ENCODE measurements at places on chromosomes 2 and 18.

- DNase-seq: no peak
Observed at GRCh38 chr2:111168528-111169239, 48.0 kb downstream of the BCL2L11 start.

DNA sequence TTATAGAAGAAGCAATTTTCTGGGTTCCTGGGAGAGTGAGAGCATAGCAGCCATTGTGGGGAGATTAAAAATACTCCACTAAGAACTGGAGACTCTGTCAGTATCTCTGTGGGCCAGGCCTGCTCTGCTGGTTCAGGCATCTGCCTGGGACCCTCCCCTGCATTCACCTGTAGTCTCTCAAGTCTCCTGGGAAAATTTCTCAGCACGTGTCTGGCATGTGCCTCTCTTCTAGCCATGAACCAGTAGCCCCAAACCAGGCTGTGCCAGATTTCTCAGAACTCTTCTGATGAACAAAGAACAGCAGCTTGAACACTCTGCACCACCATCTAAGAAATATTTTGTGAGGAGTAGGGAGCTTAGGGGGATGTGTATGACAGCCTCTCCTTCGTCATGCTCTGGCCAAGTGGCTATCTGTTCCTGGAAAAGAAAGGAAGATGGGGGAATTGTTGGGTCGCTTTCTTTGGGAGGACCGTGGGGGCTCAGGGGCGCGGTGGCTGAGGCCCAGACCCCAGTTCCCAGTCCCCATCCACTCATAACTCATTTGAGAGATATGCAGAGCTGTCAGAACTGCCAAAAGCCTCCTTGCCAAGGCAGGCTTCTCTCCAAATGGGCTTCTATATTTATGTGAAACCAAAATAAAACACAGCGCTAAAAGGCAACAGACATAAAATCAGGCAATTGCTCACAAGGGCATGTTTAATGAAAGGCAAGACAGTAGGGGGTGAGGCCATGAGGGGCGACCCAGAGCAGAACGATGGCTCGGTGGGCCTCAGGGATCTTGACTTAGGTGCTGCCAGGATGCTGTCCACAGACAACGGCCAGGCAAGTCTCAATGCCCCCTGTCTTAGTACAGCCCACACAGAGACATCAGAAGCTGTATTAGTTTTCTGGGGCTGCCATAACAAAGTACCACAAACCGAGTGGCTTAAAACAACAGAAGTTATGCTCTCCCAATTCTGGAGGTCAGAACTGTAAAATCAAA lies 114.7 kb upstream of the TNP1 start:
- no peak for DNase-seq

GRCh38 chr2:150522269-150522668 lies 34.8 kb upstream of the RND3 start:
- DNase-seq: no peak

DNA sequence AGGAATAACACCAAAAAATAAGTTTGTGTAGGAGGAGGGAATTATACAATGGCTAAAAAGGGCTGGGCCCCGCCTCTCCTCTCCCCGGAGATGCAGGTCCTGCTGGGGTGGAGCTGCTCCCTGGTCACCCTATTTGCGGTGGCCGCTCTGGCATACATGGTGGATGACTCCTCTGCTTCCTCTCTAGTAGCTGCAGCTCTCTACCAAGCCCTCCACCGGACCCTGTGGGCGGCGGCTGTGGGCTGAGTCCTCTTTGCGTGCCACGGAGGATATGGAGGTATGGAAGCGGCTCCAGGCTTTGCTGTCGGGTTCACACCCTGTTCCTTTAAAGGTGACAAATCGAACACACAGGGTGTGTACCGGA lies 77.1 kb upstream of the SEC11C start:
- no peak for DNase-seq

DNA sequence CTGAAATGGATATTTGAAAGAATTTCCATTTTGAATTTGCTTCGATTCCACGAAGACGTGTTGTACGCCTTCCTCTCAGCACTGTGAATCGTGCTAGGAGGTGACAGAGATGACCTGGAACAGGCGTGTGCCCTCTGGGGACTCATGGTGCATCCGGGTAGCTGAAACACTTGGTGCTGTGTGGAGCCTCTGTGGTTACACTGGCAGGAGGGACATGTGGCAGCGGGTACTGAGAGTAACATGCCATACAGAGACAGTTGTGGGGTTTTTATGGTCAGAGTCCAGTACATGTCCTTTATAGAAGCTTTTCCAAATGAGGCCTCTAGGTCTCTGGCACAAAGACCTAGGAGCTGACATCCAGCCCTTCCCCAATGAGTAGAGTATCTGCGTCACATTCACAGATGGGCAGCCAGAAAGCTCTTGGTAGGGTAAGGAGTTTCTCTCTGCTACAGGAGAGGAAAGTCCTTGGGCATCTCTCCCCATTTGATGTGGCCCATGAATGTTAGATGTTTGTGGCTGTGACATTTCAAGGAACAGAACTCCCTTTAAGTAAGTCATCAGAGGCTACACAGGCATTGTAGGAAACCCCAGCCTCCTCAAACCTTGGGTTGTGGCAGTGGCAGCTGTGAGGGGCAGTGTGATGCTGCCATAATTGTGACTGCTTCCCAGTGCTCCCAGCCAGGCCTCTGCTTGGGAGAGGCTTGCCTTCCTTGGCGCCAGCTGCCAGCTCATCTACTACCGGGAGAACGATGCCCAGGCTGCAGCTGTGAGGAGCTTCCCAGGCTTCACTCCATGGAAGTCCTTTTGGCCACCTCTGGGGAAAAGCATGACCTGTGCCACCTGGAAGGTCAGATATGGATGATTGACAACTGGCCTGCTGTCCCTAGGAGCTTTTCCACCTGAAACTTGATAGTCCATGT lies 80.6 kb downstream of the ACOXL start:
- DNase-seq: no peak

DNA sequence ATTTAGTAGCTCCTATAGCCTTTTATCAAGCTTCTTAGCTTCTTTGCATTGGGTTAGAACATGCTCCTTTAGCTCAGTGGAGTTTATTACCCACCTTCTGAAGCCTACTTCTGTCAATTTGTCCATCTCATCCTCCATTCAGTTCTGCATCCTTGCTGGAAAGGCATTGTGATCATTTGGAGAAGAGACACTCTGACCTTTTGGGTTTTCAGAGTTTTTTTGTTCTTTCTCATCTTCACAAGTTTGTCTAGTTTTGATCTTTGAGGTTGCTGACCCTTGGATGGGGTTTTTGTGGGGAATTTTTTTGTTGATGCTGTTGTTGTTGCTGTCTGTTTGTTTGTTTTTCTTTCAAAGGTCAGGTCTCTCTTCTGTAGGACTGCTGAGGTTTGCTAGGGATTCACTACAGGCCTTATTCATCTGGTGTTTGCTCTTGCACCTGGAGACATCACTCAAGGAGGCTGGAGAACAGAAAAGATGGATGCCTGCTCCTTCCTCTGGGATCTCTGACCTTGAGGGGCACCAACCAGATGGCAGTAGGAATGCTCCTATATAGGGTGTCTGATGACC lies 13.9 kb upstream of the TANK start:
- no peak for DNase-seq

GRCh38 chr2:1495676-1496358 lies 82.6 kb downstream of the TPO start:
- DNase-seq: no peak

DNA sequence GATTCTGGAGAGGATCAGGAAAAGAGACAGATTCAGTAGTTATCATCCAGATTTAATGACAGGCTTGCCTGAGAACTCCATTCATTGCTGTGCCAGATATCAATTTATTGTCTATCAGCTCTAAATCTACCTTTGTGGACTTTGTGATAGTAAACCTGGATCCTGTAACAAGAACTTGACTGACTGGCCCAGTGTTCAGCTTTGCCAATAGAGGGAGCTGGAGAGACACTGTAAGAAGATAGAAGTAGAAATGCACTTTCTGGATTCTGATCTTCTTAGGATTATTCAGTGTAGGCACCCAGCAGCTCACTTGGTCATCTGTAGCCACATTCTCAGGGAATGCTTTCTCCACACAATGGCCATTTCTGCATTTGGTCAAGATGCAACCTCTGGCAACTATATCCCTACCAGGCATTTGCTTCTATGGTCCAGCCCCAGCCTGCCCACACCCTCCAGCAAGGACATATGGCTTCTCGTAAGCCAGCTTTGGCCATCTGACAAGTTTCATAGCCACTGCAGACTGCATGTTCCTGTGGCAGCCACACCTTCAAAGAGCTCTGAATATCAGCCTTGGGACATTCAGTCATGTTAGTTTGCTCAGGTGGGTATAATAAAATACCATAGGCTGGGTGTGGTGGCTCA lies 6.1 kb upstream of the SERPINB8 start:
- DNase-seq: peak; percentile 13

DNA sequence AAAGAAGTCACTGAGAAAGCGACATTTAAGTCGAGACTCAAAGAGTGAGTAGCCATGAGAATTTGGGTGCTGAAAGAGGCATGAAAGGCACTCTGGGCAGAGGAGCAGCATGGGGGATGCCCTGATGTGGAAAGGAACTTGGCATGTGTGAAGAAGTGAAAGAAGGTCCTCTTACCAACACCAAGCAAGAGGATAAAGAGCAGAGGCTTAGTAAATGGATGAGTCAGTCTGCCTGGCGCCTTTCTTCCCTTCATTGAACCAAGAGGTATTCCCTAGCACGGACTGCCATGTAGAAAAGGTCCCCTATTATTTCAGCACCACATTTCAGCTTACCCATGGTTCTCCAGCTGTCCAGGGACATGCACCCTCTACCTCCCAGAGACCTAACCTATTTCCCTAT lies 221.1 kb upstream of the NRP2 start:
- no peak for DNase-seq

- no peak for DNase-seq
Observed at GRCh38 chr2:219514196-219514761, at the start of gene ASIC4. ASIC4 (plus strand) TSS chr2:219514482; CDS start chr2:219514725, 243 bp downstream.

GRCh38 chr2:39778233-39778632 lies 825 bp downstream of the THUMPD2 start:
- DNase-seq: no peak

DNA sequence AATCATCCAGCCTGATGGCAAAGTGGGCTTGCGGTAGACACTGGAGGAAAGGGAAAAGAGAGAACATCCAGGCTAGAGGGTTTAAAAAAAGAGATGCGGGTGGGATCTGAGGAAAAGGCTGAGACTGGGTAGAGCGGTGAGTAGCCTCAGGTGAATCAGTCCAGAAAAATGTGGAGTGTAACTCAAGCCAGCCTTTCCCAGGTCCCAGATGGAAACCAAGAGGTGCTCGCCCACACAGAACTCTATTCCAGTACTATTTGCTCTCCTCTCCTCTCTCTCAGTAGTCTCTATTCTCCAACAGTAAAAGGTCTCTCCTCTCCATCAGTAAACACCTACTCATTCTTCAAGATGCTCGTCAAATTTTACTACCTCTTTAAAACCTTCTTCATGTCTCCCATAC lies 38.3 kb upstream of the NRP2 start:
- DNase-seq: no peak

- no peak for DNase-seq
Observed at GRCh38 chr2:213834331-213834730, 550.1 kb downstream of the SPAG16 start.

- DNase-seq: no peak
Observed at GRCh38 chr2:5945742-5946141, 253.6 kb downstream of the SOX11 start.

DNA sequence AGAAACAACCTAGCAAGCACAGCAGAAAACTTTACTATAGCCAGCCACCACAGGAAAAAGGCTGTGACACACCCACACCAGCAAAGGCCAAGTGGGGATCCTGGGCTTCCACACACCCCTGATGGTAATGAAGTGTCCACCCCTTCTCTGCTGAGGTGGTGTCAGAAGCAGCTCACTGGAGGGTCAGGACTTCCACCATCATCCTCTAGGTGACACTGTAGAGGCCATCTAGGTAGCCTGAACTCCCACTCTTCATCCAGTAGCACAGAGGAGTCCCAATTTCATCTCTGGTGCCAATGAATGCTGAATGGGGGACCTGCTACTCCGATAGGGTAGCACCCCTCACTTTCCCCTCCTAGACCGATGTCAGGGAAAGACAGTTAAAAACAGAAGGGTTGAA lies 1544.4 kb downstream of the LRP1B start:
- peak; percentile 63 for DNase-seq

DNA sequence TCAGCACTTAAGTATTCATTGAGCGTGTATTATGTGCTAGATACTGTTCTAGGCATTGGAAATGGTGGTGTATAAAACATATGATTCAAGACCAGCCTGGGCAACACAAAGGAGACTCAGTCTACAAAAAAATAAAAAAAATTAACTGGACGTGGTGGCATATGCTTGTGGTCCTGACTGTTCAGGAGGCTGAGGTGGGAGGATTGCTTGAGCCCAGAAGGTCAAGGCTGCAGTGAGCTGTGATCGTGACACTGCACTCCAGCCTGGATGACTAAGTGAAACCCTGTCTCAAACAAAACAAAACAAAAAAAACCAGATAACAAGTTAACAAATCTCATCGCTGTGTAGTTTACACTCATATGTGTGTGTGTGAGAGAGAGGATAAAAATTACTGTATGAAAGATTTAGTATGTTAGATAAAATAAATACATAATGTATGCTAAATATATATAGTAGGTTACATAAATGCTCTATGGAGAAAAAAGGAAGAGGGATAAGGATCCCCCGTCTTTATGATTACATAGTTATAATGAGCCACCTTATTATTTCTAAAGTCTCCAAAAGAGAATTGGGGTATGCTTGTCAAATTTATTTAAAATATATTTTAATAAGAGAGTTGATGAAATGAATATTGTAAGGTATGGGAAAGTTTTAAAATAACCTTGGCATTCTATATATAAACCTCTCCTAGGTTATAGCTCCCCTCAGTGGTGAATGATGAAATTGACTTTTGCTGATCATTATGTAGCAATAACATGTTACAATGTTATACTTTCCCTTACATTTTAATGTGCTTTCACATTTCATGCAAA lies 69.2 kb downstream of the EHBP1 start:
- peak; percentile 7 for DNase-seq

DNA sequence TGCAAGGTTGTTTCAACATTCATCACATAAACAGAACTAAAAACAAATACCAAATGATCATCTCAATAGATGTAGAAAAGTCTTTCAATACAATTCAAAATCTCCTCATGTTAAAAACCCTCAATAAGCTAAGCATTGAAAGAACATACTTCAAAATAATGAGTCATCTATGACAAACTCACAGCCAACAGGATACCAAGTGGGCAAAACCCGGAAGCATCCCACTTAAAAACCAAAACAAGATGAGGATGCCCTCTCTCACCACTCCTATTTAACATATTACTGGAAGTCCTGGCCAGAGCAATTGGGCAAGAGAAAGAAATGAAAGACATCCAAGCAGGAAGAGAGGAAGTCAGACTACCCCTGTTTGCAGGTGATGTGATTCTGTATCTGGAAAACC lies 992.2 kb upstream of the PIK3C3 start:
- DNase-seq: no peak

DNA sequence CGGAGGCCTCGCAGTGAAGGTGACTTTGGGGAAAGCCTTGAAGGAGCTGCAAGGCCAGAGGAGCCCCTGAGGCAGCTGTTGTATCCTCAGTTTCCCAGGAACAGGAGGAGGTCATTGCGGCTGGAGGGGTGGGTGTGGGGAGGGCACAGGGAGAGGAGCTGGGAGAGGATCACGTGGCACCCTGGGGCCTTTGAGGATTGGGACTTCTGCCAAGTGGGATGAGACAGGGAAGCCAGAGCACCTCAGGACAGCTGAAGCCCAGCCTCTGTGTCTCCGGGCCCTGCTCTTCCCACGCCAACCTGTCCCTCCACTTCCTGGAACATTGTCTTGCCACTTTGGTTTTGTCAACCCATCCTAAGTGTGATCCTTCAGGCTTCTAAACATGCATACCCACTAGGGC lies 19.4 kb upstream of the RRM2 start:
- no peak for DNase-seq

- DNase-seq: no peak
Observed at GRCh38 chr2:233247744-233248143, 3.7 kb upstream of the ATG16L1 start.

Data from HEK293T (cell line).